Psoas muscle (tissue), 8 donors: ENCODE measurements at places on chromosomes 2 and 18. TPM values are rescaled to one million over a fixed set of nuclear protein-coding genes. Genes with fewer than 3 reads are reported as not detected.
A peak's percentile ranks its signal among the peaks of the same experiment; 100 is the strongest.

DNA sequence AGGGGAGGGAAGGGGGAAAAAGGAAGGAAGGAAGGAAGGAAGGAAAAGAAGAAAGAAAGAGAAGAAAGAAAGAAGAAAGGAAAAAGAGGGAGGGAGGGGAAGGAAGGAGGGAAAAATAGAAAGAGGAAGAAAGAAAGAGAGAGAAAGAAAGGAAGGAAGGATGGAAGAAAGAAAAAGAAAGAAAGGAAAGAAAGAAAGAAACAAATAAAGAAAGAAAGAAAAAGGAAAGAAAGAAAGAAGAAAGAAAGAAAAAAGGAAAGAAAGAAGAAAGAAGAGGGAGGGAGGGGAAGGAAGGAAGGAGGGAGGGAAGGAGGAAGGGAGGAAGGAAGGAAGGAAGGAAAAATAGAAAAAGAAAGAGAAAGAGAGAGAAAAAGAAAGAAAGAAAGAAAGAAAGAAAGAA is 315.8 kb upstream of the PIK3C3 start:
- no peak for DNase-seq

The MOB4 gene
- 22.7 TPM for total RNA-seq

- no peak for DNase-seq
Measured at GRCh38 chr18:74277296-74277695, 14.5 kb downstream of the CYB5A start.

The GREB1L gene
- 10.1 TPM for total RNA-seq

- peak; percentile 73 for DNase-seq
Measured at GRCh38 chr2:23249348-23249747, 135.6 kb upstream of the KLHL29 start.

DNA sequence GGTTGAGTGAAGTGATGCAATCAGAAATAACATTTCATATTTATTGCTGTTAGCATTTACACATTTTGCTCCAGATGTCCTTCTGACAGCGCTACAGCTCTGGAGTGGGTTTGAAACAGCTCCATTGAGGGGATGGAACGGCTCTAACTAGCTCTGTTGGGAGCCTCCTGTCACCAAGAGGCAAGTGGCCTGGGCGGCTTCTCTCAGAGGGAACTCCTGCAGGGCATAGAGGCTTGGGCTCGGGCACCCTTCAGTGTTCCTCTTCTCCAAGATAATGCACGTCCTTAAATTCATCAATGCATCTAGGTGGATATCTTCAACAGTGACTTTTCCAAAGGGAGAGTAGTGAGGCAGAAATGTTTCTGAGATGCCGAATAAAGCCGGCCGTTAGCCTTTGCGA is 122.5 kb downstream of the CNTNAP5 start:
- DNase-seq = no peak

GRCh38 chr2:192245329-192245728 is 50.6 kb upstream of the TMEFF2 start:
- DNase-seq = no peak

The PPIL3 gene
- total RNA-seq = 13.8 TPM

GRCh38 chr2:98465456-98466226 is 21.0 kb downstream of the INPP4A start:
- DNase-seq = peak; percentile 59

The SPC25 gene
- not detected for total RNA-seq

The NAB1 gene
- total RNA-seq = 16.9 TPM

The XDH gene
- total RNA-seq = 0.36 TPM

The ZC3H6 gene
- total RNA-seq = 11.2 TPM

GRCh38 chr2:152247337-152247695 is 71.8 kb upstream of the STAM2 start:
- no peak for DNase-seq

- no peak for DNase-seq
Measured at GRCh38 chr2:208488686-208489564, 82.3 kb downstream of the PTH2R start.

GRCh38 chr2:134228493-134228903 is 25.4 kb upstream of the MGAT5 start:
- no peak for DNase-seq

DNA sequence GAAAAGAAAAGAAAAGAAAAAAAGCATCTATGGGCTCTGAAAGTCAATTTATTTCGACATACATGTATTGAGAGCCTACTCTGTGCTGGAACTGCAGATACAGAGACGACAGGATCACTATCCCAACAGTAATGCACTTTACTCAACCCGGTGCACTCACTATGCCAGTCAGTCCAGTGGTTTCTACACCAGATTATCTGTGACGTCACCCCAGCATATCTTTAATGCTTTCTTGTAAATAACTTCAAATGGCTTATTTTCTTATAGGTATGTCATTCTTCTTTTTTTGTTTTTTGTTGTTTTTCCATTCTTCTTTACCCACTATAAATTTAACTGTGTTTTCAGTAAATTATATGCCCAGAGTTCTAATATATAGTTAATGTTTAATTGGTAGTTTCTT is 800.0 kb upstream of the FANCL start:
- no peak for DNase-seq

The PLEKHM3 gene
- 5.4 TPM for total RNA-seq

- DNase-seq = no peak
Measured at GRCh38 chr18:9708434-9709303, 568 bp downstream of the RAB31 start.

The HOXD3 gene
- total RNA-seq = 0.71 TPM

DNA sequence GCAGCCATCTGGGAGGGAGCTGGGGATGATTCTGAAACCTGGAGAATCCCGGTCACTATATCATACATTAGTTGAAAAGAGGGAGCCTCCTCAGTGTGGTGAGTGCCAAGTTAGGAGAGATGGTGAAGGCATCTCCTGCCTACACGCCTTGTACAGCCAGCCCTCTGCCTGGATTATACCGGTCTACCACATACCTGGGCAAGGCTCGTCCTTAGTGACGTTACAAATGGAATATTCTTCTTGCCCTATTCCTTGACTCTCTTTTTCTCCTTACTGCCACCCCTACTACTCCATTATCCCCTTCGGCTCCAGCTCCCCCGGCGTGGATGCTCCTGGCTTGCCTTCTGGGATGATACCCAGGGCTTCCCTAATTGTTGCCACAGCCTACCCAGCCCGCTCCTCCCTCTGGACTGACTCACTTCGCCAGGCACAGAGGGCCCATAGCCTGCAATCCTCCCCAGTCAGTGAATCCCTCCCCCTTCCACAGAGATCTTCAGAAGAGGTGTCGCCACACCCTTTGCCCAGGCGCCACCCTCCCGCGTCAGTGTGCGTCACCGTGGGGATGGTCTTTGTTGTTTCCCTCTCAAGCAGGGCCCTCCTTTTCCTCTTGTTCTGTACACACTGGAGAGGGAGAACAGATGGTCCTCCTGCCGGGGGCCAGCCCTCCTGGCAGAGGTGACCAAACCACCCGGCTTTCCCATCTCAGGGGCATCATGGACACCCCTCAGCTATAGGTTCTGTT is 115.2 kb upstream of the EPAS1 start:
- no peak for DNase-seq

GRCh38 chr18:57737400-57738060 is 65.6 kb downstream of the ATP8B1 start:
- peak; percentile 75 for DNase-seq

- DNase-seq = no peak
Measured at GRCh38 chr2:69428981-69429380, 8.3 kb downstream of the NFU1 start.

The SERPINB4 gene
- total RNA-seq = not detected

GRCh38 chr2:229133155-229133772 is 137.8 kb downstream of the PID1 start:
- DNase-seq = no peak
